Cardiac fibroblast (primary cell): ENCODE measurements at places on chromosomes 1 and 21.

DNA sequence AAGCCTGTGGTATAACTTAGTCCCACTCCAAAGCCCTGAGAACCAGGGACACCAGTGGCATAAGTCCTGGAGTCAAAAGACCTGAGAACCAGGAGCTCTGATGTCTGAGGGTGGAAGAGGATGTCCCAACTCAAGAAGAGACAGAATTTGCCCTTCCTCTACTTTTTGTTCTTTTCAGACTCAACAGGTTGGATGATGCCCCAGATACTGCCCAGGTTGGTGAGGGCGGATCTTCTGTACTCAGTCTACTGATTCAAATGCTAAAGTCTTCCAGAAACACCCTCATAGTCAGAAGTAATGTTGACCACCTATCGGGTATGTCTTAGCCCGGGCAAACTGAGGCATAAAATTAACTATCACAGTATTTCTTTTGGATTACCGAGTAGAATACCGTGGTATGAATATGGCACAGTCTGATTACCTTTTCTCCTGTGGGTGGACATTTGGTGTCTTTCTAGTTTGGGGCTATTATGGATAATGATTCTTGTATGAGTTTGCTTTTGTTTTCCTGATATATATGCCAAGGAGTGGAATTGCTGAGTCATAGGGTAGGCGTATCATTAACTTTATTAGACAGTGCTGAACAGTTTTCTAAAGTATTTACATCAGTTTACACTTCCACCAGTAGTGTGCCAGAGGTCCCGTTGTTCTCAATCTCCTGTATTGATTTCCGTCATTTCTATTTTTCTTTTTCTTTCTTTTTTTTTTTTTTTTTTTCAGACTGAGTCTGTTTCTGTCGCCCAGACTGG, 3.2 kb upstream of the CHAF1B start:
- no peak for DNase-seq

GRCh38 chr1:9080705-9081291, 11.4 kb upstream of the SLC2A5 start:
- DNase-seq = no peak

GRCh38 chr1:37325509-37326437, 148.6 kb upstream of the ZC3H12A start:
- DNase-seq = no peak

GRCh38 chr1:44138239-44138638, 3.2 kb downstream of the KLF18 start:
- DNase-seq = no peak

GRCh38 chr1:6450943-6451373, 15.0 kb downstream of the TNFRSF25 start:
- no peak for DNase-seq

- DNase-seq = no peak
These were observed 100.4 kb downstream of the FGGY start for GRCh38 chr1:59397139-59397858.

DNA sequence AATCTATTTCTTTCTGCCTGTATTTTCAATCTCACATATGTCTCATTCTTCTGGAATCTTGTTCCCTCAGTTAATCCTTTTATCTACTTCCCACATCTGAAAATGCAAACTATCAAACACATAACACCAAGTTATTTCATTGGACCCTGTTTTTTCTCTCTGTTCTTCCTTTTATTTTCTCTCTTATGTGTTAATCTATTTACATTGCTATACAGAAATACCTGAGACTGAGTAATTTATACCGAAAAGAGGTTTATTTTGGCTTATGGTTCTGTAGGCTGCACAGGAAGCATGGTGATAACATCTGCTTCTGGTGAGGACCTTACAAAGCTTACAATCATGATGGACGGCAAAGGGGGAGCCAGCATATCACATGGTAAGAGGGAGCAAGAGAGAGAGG, 247.6 kb downstream of the TGFB2 start:
- DNase-seq = peak; percentile 28

DNA sequence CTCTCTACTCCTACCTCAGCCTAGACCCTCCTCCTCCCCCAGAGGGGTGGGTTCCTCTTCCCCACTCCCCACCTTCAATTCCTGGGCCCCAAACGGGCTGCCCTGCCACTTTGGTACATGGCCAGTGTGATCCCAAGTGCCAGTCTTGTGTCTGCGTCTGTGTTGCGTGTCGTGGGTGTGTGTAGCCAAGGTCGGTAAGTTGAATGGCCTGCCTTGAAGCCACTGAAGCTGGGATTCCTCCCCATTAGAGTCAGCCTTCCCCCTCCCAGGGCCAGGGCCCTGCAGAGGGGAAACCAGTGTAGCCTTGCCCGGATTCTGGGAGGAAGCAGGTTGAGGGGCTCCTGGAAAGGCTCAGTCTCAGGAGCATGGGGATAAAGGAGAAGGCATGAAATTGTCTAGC, 21.6 kb upstream of the VPS13D start:
- DNase-seq = no peak

DNA sequence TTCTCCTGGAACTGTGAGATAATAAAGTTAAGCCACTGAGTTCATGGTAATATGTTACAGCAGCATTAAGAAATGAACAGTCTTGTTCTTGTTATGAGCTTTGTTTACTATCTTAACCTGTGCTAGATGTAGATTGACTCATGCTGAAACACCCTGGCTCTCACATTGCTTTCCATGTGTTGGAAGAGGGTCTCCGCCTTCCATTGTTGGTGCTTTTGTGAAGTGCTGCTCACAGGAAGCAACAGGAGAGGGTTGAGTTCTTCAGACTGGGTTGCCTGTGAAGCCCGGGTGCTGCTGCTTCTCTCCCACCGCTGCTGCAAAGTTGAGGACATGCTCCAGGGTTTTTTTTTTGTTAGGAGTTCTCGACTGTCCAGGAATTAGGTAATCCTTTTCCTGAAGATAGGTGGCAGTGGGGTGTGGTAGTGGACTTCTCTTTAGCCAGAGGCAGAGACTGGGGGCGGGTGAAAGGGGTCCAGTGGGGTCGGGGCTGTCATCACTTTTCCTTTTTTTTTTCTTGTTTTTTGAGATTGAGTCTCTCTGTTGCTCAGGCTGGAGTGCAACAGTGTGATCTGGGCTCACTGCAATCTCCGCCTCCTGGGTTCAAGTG, 28.7 kb upstream of the HMGN1 start:
- peak; percentile 70 for DNase-seq

GRCh38 chr1:29579821-29580425, 343.6 kb downstream of the PTPRU start:
- DNase-seq = peak; percentile 30

GRCh38 chr1:24713176-24713575, 32.1 kb upstream of the CLIC4 start:
- DNase-seq = no peak

- peak; percentile 83 for DNase-seq
These were observed 80.6 kb upstream of the GFI1 start for GRCh38 chr1:92567211-92567868.

- no peak for DNase-seq
These were observed 195.3 kb downstream of the ZBTB18 start for GRCh38 chr1:244246334-244246733.

DNA sequence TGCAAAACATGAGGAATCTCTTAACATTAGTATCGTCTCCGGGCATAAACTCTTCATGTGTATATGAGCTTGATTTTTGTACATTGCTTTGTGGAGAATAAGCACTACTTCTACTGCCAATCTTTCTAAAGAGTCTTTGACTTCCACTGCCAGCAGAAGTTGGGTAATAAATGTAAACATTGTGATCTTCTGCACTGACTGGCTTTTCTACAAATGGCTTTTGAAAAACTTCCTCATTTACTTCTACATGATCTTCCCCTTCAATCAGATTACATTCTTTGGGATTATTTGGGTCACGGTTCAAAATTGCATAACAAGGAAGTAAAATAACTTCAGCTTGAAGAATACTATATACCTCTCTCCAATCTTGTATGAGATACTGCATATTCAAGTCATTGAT, 30.4 kb upstream of the SLC44A5 start:
- no peak for DNase-seq

DNA sequence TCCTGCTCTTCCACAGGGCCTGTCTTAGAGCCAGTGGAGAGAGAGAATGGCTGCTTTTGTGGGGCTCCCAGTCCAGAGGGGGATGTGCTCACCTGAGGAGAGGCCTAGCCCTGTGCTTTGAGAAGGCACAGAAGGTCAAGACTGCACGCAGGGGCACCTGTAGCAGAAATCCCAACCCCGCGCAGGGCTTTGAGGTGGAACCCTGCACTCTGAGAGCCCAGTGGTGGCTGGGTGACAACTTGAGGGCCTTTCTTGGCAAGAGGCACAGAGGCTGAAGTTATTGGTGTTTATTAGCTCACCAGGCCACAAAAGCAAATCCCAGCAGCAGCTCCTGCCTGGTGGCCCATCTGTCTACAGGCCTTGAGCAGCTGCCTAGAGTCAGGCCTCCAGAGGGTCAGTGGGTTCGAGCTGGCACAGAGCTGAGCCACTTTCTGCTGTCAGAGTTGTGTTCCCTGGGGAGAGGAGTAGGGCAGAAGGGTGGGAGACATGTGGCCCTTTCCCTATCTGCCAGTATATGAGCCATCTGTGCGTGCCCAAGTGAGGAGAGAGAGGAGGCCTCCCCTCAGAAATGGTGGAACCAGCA, 31.4 kb downstream of the SZRD1 start:
- no peak for DNase-seq

DNA sequence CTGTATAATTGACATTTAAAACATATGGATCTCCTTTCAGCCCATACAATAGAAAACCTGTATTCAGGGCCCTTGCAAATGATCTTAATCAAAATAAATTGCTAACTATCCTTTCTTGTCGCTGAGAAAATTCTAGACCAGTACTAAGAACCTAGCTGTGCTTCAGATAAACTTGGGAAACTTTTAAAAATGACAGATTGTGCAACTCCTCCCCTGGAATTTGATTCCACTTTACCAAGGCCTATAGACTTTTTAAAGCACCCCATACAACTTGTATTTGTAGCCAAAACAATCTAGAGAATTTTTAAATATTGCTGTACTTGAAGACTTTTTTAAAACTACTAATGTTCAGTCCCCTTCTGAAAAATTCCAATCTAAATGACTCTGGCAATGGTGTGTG, 51.6 kb downstream of the ZNF644 start:
- no peak for DNase-seq
